ENCODE measurements at places on chromosomes 5 and 9.

DNA sequence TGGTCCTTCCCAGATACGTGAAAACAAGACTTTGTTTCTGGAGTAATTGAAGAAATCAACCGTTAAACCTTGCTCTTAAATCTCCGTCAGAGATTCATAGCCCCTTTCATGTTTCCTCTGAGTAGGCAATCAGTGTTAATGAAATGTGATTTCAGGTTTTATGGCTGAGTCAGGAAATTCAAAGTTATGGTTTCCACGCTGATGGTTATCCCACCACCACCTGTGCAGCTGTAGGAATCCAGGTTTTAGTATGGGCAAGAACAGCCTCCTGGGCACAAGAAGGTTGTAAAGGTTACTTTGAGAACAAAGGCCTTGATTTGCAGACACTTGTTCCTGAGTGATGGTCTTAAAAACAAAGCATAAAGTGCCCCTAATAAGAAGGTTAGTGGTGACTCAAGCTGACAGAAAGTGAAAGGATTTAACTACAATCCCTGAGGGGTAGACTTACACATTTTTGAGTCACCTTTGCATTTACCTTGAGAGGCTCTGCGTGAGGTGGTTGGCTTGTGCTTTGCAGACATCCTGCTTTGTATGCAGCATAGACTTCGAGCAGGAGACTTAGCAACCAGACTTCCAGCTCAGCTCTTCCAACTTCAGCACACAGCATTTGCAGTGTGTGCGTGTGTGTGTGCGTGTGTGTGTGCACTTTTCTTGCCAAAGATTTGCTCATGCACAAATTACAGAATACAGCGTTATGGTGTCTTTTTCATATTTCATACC, 159.6 kb downstream of the TLE4 start:
- DNase-seq = peak; percentile 30

GRCh38 chr9:133284362-133284761, 9.4 kb upstream of the ABO start:
- no peak for DNase-seq

DNA sequence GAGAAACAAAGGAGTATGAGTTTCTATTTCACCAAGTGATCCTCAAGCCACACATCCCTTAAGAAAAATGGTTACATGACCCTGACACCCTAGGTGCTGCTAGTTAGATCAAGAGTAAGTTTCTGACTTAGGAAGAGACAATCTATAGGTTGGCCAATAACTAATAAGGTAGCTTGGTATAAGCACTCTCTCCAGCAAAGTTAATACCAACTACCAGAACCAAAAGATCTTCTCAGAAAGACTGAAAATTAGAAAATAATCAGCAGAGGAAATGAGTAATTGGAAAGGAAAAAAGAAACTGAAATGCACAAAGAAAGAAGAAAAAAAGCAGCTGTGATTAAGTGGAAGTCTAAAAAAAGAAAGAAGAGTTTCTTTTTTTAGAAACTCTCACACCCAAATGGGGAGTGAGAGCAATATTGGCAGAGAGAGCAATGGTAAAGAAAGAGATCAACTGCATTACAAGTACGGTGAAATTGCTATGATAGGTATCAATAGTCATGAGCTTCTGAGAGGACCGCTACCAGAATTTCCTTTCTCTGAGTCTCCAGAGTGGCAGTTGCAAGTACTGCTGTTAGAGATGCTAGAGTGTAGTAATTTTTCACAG, 195.5 kb downstream of the TMEM167A start:
- DNase-seq = peak; percentile 16

GRCh38 chr9:86185872-86186271, 73.6 kb downstream of the C9orf153 start:
- DNase-seq = no peak

GRCh38 chr9:87670572-87671264, 55.2 kb upstream of the CTSL start:
- no peak for DNase-seq

DNA sequence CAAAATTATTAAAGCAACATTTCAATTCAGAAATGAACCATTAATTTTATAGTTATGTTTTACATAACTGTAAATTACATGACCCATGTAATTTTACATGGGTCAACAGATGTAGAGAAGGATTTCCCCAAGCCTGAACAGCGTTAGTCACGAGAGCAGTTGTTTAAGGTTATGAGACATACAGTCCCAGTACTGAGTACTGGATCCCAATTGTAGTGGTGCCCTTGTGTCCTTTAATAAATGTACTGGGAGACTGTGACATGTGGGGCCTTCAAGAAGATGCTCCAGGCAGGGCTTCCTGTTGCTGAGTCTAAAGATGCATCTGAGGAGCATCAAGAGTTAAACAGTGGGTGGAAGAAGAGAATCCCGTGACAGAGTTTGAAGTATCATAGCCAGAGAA, 125.5 kb upstream of the ZNF462 start:
- no peak for DNase-seq

DNA sequence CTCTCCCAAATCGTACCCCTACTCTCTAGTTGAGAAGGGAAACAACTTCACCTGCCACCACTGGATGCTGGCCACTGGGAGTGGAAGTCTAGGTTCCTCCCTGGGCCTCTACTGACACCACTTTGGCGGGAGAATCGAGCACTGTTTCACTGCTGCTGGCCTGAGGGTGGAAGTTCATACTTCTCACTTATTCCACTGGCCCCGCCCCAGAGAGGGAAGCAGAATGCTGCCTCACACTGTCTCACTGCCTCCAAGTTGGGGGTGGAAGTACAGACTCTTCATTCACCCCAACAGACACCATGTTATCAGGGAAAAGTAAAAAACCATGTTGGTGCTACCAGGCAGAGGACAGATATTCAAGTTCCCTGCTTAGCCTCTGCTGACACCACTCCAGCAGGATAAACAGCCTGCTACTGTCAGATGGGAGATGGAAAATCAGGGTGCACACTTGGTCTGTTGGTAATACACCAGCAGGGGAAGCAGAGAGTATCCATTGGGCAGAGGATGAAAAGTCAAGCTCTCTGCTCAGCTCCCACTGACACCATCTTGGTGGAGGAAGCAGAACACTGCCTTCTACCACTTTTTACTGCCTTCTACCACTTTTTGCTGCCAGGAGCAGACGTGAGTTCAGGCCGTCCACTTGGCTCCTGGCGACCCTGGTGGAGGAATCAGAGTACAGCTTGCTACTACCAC, 159.4 kb downstream of the SIL1 start:
- no peak for DNase-seq

DNA sequence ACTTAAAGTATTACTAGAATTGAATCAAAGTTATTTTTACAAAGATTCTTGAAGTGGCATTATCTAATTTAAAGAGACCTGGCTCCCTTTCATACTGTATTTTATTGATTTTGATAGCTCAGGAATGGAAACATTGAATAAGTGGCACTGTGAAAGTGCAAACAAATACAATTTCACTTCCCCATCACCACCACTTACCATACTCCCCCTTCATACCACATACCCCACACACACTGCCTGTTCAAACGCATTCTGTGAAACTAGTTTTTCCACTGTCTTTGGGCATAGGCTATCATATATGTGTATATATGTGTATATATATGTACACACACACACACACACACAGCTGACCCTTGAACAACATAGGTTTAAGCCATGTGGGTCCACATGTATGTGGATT, 62.1 kb upstream of the ATG10 start:
- peak; percentile 21 for DNase-seq

DNA sequence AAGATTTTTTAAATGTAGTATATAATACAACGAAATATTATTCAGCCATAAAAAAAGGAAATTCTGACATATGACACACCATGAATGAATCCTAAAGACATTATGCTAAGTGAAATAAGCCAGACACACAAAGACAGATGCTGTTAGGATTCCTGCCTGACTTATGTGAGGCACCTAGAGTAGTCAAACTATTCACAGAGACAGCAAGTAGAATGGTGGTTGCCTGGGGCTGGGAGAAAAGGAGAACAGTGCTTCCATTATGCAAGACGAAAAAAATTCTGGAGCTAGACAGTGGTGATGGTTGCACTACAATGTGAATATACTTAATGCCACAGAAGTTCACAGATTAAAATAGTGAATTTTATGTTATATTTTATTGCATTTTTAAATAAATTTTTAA, 66.8 kb downstream of the SPOCK1 start:
- no peak for DNase-seq

GRCh38 chr5:88545338-88545737, 276.7 kb upstream of the TMEM161B start:
- no peak for DNase-seq

- no peak for DNase-seq
Measured at GRCh38 chr9:26034786-26035185, 356.5 kb upstream of the TUSC1 start.

DNA sequence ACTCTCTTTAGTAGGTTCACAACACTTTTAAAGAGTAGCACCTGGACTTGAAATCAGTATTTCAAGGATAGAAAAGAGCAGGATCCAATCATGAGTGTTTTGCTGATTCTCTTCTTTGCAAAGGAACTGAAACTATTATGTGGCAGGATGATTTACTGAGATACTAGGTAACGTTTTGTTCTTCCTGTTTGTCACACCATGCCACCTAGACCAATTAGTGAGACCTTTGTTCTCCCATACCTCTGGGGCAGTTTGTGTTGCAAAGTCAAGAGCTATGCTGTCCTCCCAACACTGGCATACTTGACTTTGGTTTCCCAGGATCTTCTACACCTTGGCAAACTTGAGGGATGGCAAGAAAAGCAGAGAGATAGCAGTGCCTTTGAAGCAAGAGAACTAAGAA, 43.4 kb downstream of the PPP1R2B start:
- no peak for DNase-seq

GRCh38 chr9:93218161-93218560, 34.2 kb downstream of the WNK2 start:
- DNase-seq = no peak

GRCh38 chr5:136127560-136127959, 5.1 kb upstream of the SMAD5 start:
- no peak for DNase-seq

- DNase-seq = no peak
Measured at GRCh38 chr5:126658561-126658960, 57.8 kb downstream of the PHAX start.

GRCh38 chr5:6752782-6753181, 39.5 kb downstream of the TENT4A start:
- no peak for DNase-seq

DNA sequence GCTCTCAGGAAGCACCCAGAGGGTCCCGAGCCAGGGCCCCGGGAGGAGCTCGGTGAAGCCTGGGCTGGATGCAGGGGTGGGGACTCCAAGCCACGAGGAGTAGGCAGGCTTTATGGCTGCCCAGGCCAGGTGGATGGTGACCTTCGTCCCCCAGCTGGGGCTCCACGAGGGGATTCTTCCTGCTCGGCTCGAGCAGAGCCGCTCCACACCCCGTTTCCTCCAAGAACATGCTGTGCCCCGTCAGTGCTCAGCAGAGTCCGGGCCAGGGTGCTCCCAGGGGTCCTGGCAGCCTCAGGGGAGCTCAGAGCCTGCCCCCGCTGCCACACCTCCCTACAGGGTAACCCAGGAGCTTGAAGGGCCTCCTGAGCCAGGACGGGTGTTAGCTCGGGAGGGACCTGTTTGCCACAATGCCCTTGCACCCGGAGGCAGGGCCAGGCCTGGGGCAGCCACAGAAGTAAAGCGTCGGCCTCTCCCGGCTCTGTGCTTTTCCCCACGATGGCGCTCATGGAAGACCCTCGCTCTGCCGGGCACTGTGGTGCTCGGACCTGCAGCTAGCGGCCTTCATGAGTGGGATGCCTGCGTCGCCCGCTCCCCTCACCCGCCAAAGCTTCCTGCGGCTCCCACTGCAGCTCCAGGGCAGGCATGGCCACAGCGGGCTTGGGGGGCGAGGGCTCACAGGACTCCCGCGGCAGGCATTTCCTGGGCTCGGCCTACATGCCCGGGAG, 86.8 kb downstream of the KCNT1 start:
- no peak for DNase-seq

GRCh38 chr5:61813361-61813760, 481.3 kb downstream of the ZSWIM6 start:
- no peak for DNase-seq
